HT1080 (cell line): ENCODE measurements at places on chromosomes 1 and 21. TPM values are rescaled to one million over a fixed set of nuclear protein-coding genes. Genes with fewer than 3 reads are reported as not detected.

The PCBP3 gene
- not detected in 2 replicates for total RNA-seq

The MPL gene
- total RNA-seq = not detected in 2 replicates

The HHAT gene
- total RNA-seq = 6.2 and 8.1 TPM in 2 replicates

The PDE4B gene
- 5.4 and 7.6 TPM in 2 replicates for total RNA-seq

The TNFAIP8L2 gene
- total RNA-seq = not detected in 2 replicates

The NES gene
- total RNA-seq = 0.03 and 0.13 TPM in 2 replicates

The EFNA1 gene
- 1.4 and 3.6 TPM in 2 replicates for total RNA-seq

The GPR61 gene
- not detected in 2 replicates for total RNA-seq

The CD247 gene
- 0.18 TPM in 1 of 2 replicates, not detected in the other for total RNA-seq

The ETV3L gene
- total RNA-seq = not detected in 2 replicates

The C1orf198 gene
- total RNA-seq = 15.8 and 17.0 TPM in 2 replicates

The DEPDC1 gene
- 53.4 and 55.3 TPM in 2 replicates for total RNA-seq

The C1QB gene
- not detected in 2 replicates for total RNA-seq

The PRKAA2 gene
- total RNA-seq = 2.2 and 2.4 TPM in 2 replicates

The ST6GALNAC5 gene
- 6.7 and 8.9 TPM in 2 replicates for total RNA-seq

The RNU1-3 gene
- under 0.01 TPM in 1 of 2 replicates, not detected in the other for total RNA-seq

The SYTL1 gene
- total RNA-seq = 4.1 and 4.7 TPM in 2 replicates

The PYHIN1 gene
- total RNA-seq = 0.26 TPM in 1 of 2 replicates, not detected in the other

The CXADR gene
- total RNA-seq = 11.7 and 14.3 TPM in 2 replicates

The OR2T1 gene
- not detected in 2 replicates for total RNA-seq

The IL12RB2 gene
- total RNA-seq = not detected in 2 replicates

The KCNJ6 gene
- total RNA-seq = not detected in 2 replicates

The ACTN2 gene
- 9.1 and 11.8 TPM in 2 replicates for total RNA-seq

The SLC45A3 gene
- total RNA-seq = 10.7 and 13.2 TPM in 2 replicates

The AMPD1 gene
- total RNA-seq = not detected in 2 replicates

The ITPKB gene
- total RNA-seq = 5.8 and 8.0 TPM in 2 replicates

The LEPR gene
- 1.2 and 1.5 TPM in 2 replicates for total RNA-seq

The CD84 gene
- total RNA-seq = not detected in 2 replicates

The AMY1A gene
- total RNA-seq = not detected in 2 replicates

The ELF3 gene
- total RNA-seq = not detected in 2 replicates

The FYB2 gene
- total RNA-seq = not detected in 2 replicates

The FAM3B gene
- 0.10 TPM in 1 of 2 replicates, not detected in the other for total RNA-seq

The BLACAT1 gene
- total RNA-seq = 0.10 and 0.19 TPM in 2 replicates

The TPTE gene
- total RNA-seq = 1.4 and 1.7 TPM in 2 replicates

The LCE3E gene
- total RNA-seq = not detected in 2 replicates

The GOLPH3L gene
- 4.6 and 14.0 TPM in 2 replicates for total RNA-seq

The PRAMEF17 gene
- not detected in 2 replicates for total RNA-seq

The FAM72C gene
- 9.1 and 13.9 TPM in 2 replicates for total RNA-seq

The CDCA8 gene
- total RNA-seq = 29.3 and 38.4 TPM in 2 replicates
